ENCODE measurements at places on chromosomes 4 and X.

- DNase-seq: peak; percentile 30
Measured at GRCh38 chrX:10828640-10829039, 208.3 kb upstream of the MID1 start.

DNA sequence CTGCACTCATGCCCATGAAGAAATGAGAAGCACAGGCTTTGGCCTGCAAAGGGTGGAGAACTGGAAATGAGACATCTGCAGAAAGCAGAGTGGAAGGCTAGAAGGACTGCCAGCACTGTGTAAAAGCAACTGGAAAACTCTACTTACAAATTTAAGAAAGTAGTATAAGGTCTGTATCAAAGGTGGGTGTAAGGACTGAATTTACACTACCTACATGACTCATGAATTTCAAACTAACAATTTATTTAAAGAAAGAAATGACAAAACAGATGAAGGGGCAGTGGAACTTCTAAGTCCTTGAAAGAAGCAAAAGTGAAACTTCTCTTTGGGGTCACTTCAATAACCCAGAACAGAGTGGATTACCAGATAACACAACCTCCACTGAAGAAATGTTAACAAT is 71.2 kb downstream of the SLC10A7 start:
- no peak for DNase-seq

DNA sequence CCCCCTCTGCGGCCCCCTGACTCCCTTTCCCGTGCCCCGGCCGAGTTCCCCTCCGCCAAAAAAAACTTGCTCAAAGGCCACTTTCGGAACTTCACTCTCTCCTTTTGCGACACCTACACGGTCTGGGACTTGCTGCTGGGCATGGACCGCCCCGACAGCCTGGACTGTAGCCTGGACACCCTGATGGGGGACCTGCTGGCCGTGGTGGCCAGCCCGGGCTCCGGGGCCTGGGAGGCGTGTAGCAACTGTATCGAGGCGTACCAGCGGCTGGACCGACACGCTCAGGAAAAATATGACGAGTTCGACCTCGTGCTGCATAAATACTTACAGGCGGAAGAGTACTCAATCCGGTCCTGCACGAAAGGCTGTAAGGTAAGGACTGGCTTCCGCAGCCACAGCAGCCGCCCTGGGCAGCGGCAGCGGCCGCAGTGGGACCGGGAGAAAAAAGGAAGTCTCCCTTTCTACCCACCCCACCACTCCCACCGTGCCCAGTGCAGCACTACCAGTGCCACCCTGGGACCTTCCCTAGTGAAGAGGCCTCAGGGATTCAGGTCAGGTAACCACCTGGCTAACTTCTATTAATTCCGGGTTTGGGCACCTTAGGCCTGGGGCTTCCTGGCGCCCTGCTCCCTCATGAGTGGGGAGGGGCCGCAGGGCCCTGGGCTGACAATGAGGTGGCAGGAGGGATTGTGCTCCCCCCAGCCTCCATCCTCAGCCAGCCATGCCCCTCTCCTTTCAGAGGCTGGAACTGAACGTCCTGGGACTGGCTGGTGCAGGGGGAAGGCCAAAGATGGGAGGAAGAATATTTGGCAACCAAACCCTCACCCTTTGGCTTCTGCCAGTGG is 1.9 kb downstream of the NALF2 start:
- DNase-seq: no peak

- no peak for DNase-seq
Measured at GRCh38 chr4:179130122-179130714, 1688.0 kb upstream of the AGA start.

DNA sequence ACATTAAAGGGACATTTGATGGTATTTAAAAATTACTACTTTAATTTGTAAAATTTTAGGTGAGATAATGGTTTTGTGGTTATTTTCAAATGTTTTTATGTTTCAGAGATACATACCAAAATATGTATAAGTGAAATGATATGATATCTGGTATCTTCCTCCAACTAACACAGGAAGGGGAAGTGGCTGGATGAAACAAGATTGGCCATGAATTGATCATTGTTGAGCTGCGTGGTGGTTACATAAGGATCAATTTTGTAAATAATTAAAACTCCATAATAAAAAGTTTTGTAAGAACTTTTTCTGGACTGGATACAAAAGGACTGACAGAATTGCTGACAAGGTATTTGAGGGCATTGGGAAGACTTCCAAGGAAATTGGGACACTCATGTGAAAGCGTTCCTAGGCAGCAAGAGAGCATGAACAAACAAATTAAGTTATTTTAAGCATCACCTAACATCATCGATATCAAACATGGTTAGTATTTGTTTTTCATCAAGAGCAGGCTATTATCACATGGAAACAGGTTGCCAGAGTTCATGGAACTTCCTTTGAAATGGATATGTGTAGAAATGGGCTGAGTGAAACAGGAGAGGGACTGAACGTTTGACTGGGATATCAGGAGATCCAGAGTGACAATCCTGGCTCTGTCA is 4.4 kb upstream of the PGM2 start:
- DNase-seq: no peak

DNA sequence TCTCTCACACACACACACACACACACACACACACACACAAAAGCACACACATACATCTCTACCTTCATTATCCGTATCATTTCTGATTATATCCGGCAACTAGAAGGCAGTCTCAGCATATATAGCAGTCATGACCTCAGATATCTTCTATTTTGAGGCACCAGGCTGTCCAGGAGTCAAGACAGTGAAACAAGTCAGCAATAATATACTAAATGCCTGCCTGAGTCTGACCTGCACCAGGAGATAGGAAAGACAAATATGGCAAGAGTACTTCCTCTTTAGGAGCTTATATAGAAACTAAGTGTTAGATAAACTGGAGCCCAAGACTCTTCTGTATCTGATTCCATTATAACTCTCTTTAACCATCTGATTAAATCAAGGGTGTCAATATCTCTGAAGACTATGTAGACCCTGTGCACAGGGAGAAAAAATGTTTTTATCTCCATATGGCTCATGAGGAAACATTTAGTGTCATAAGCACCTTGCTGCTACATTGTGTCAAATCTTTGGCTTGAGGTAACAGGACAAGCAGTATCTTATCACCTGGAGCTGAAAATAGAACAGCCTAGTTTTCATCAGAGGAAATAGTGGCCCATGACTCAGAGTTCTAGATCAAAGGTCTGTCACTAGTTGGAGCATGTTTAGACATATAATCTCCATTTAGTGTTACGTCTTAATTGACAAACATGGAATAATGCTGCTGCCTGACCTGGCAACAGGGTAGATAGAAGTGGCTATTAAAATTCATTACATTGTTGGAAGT is 27.0 kb upstream of the FAM47B start:
- peak; percentile 2 for DNase-seq

DNA sequence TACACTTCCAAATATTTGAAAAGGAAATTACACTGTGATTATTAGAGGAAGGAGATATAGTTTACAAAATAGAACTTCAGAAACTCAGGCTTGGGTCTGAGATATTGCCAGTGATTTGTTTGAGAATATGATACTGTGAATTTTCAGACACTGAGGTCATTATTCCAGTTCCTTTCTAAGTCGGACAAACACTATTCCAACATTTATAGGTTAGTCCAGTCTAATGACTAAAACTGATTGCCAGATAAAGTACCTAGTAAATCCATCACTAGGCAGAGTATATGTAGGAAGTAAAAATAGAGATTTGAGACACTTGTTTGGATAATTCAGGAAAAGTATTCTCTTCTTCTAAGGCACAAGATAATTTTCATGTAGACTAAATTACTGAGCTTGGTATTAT is 13.2 kb downstream of the MTTP start:
- peak; percentile 70 for DNase-seq

GRCh38 chr4:84750260-84750959 is 167.5 kb downstream of the CDS1 start:
- DNase-seq: peak; percentile 61

DNA sequence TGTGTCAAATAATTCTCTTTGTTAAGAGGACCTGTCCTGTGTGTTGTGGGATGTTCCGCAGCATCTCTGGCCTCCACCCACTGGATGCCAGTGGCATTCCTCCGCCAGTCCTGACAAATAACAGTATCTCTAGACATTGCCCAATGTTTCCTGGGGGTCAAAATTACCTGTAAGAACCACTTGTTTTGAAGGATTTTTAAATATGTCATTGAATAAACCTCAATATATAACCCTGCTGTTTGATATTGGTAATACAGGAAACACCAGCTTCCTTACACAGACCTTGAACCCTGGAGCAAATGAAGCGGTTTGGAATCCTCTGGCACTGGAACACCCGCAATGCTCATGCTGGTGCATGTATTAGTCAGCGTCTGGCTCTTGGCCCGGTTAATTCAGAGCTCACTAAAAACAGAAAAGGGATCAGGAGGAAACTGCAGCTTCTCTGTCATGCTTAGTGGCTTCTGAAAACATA is 101.3 kb downstream of the TBL1X start:
- peak; percentile 92 for DNase-seq

DNA sequence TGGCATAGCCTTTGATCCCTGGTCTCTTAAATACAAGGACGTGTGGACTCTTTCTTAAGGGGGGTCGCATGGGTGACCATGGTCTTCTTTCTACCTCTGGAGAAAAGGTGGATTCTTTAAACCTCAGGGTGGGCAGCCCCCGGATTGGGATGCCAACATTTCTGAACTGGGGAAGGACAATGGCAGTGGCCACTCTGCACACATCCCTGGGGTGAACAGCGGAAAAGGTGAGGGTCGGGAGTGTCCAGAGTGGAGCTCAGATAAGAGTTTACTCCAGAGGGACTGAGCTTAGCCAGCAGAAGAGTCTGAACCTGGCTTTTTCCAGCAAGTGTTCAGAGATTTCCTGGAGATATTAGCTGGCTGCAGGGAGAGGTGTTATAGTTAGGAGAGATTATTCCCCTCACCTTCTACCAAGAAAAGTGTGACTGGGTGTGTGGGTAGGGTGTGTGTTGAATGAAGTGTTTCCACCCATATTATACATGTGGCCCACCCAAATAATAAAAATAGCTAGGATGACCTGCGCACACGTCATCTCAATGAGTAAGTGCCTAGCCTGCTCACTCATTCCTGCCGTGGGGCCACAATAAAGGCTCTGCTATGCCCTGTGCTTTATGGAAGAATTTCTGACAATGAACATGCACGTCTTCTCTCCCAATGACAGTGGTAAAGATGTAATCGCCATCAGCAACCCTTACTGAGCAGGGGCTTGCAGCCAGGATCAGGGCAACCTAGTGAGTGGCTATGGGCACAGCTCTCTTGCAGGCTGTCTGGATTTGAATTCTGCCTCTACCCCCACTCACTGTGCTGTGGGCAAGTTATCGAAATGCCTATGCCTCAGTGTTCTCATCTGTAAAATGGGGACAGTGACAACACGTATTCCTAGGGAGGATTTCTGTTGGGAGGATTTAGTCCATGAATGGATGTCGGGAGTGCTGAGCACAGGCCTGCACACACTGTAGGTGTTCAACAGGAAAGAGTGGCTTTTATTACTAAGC is 76.6 kb downstream of the SLC2A9 start:
- peak; percentile 60 for DNase-seq

- DNase-seq: peak; percentile 69
Measured at GRCh38 chr4:32986236-32986635, 2266.1 kb downstream of the PCDH7 start.

GRCh38 chrX:9533611-9534010 is 68.8 kb downstream of the TBL1X start:
- no peak for DNase-seq

GRCh38 chr4:11228530-11228929 is 200.2 kb downstream of the HS3ST1 start:
- DNase-seq: peak; percentile 79

- DNase-seq: no peak
Measured at GRCh38 chr4:145351922-145352321, 129.7 kb upstream of the SMAD1 start.

DNA sequence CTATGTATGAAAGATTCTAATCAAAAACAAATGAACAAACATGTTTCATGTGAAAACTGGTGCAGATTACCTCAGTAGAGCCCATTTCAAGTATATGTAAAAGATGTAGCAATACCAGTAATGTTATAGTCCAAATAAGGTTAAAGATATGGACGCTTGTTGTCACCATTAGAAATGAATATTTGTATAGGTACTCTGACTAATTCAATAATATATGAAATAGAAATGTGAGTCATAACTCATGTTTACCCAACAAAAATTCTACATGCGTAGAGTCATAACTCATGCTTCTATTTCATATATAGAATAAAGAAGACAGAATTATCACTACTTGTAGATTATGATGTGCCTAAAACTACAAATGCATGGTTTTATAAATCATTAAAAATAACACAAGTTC is 739.1 kb upstream of the DIAPH2 start:
- peak; percentile 78 for DNase-seq

- DNase-seq: no peak
Measured at GRCh38 chr4:65645185-65645584, 25.1 kb downstream of the EPHA5 start.

GRCh38 chrX:17412692-17413091 is 37.7 kb downstream of the NHS start:
- DNase-seq: peak; percentile 94

DNA sequence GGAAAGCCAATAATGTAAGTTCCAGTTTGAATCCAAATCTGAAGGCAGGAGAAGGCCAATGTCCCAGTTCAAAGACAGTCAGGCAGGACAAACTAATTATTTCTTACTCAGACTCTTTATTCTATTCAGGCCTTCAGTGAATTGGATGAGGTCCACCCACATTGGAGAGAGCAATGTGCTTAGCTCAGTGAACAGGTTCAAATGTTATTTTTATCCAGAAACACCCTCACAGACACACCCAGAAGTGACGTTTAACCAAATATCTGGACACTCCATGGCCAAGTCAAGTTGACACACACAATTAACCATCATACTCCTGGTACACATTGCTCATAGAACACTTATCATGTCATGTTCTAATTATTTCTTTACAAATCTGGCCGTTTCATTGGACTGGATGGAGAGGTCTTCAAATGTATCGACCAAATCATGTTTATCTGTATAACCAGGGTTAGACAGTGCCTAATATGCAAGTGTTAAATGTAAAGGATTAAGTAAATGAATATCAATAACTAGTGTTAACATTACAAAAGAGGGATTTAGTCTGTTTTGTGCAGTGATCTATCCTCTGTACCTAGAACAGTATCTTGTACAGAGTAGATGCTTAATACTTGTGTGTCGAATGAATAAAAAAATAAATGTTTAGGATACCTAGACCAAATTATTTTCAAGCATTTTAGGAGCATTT is 27.1 kb upstream of the XK start:
- no peak for DNase-seq

DNA sequence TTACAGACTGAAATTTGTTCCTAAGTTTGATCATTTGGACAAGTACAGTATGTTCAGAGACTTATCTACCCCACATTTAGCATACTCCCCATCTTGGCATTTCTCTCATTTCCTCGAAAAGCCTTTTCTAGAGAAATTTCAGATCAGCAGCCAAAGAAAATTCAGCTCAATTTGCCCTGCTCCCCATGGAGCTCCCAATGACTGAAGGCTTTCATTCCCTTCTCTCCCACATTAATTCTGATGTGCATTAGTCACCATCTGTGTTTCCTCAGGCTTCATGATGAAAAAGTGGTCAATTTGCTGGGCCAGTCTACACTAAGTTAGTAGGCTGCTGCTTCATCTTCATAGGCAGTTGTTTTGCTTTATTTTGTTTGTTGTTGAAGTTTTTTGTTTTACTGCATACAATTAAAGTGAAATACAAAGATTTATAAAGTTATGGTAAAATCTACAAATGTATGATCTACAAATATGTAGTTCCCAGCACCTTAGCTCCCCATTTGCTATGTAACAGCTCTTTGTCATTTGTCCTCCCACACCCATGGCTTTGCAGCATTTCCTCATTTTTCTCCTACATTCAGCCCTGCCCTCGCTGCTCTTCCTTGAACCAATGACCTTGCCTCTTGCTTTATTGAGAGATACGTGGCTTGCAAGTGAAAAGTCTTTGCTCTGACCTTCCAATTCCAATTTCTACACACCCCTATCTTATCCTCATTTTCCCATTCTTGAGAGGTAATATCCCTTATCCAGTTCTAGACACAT is 193.9 kb downstream of the ANAPC10 start:
- DNase-seq: peak; percentile 17
